ENCODE measurements at places on chromosomes 2 and 18. TPM values are rescaled to one million over a fixed set of nuclear protein-coding genes. Genes with fewer than 3 reads are reported as not detected.
A peak's percentile ranks its signal among the peaks of the same experiment; 100 is the strongest.

DAW1 gene
- 0.60 TPM for polyA plus RNA-seq

PSMA8 gene
- polyA plus RNA-seq, result not detected

CXCR1 gene
- polyA plus RNA-seq, result not detected

SAP130 gene
- 28.6 TPM for polyA plus RNA-seq

DNA sequence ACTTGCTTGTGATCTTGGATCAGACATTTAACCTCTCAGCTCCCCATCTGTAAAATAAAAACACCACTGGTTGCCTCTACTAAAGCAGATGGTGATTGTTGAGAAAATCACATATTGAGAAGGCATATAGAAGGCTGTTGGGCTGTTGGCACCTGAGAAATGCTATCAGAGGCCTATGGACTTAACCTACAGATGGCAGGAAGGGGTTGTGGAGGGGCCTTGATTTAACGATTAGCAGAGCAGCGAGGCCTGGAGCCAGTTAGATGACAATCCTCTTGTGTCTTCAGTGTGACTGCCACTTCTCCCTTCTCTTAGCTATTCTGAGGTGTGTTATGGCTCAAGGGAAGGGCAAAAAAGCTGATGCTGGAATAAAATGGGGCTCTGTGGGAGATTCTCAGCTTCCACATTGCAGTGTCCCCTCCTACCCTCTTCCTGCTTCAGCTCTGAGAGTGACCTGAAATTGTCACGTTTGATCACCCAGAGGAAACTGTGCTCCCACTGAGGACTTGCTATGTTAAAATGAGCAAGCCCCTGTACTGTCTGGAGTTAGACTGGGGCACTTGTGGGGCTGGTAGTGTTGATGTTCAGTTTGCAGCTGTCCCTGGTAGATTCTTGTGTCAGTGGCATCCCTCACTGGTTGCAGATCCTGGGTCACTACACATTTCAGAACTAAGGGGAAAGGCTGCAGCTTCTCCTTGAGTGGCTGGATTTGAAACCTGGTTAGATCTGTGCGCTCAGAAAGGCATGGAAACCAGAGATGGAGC is 31.5 kb downstream of the CXCR4 start:
- no peak for DNase-seq

GRCh38 chr2:115678129-115678528 is 1235.7 kb downstream of the DPP10 start:
- no peak for DNase-seq

- DNase-seq, result no peak
Observed at GRCh38 chr18:44424645-44425035, 256.0 kb upstream of the SETBP1 start.

DNA sequence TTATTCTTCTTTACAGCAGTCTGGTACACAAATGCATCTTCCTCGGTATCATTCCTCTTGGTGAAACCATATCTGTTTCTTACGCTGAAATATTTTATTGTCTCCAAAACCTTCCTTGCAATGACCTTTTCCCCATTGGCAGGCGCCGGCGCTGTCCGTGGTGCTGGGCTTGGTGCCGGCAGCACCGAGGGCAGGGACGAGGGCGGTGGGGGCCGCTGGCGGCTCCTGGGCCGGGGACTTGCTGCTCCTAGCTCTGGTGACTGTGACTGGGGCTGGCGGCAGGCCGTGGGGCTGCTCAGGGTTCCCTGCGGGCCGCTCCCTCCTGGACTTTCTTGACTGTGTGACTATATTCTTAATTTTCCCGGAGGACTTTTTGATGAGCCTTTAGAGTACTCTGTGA is 72.5 kb downstream of the GPR39 start:
- peak; percentile 56 for DNase-seq
